Activated T-helper 1 cell treated with anti-CD3 and anti-CD28 coated beads, Interleukin-12 subunit alpha, Interleukin-12 subunit beta, Interleukin-2, Interleukin-4 antibody, amounts not matched to agents 30 ng/mL and 10 ng/mL and 1 ng/mL, durations not matched to agents 14 hours and 24 hours and 36 hours (primary cell): ENCODE measurements at places on chromosomes 1 and 21. TPM values are rescaled to one million over a fixed set of nuclear protein-coding genes. Genes with fewer than 3 reads are reported as not detected.

Gene S100A9
- not detected in 2 replicates for total RNA-seq

DNA sequence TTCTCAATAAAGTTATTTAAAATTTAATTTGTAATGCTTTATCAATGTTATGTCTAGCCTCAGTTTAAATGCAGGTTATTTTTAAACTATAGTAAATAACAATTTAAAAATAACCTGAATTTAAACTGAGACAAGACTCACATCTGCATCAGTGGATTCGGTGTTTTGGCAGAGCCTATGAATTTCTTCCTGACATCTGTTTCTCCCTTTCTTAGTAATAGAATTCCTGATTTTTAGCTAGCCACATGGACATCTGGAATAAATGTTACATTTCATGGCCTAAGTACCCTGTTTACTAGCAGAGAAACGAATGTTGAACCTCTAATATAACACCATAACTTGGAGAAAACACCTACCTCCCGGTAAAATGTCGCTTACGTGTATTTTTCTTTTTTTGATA is 1141.6 kb upstream of the ADGRL2 start:
- no peak for DNase-seq

Gene CCDC30
- 1.0 and 1.9 TPM in 2 replicates for total RNA-seq

- no peak for DNase-seq
Observed at GRCh38 chr1:6008084-6008415, 15.8 kb upstream of the NPHP4 start.

Gene LCE2B
- not detected in 2 replicates for total RNA-seq

GRCh38 chr1:204161609-204162493 is 4.3 kb downstream of the REN start:
- DNase-seq, result no peak

DNA sequence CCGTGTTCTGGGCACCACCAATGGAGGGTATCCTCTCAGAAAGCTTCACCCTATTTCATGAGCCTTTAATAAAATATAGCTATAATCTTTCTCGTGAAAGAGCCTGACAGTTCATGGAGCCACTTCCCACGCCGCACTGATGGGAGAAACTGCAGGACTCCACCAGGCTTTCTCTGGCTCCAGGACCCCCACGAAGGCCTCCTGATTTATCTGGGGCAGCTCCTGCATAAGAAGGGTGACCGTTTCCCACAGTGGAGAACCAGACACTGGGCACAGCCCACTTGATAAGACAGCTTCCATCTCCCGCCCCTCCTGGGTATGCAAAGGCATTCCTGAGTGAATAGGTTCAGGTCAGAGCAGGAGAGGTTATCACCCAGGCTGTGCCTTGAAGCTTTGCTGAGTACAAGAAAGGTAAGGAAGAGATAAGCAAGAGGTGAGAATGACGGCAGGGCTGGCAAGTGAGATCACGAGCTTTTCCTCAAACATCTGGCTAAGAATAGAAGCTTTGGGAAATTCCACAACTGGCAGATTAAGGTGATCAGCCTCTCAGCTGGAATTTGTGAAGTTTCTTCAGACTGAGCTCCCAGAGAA is 499.8 kb downstream of the KIF26B start:
- no peak for DNase-seq

Gene LIPI
- total RNA-seq, result not detected in 2 replicates

GRCh38 chr1:113416496-113416895 is 26.2 kb downstream of the MAGI3 start:
- DNase-seq, result no peak
